Activated naive CD4-positive, alpha-beta T cell treated with anti-CD3 and anti-CD28 coated beads for 36 hours (primary cell): ENCODE measurements at places on chromosomes 3 and 15.

- no peak for DNase-seq
These were observed 24.1 kb upstream of the CPNE9 start for GRCh38 chr3:9679476-9680080.

GRCh38 chr15:67024314-67024997 lies 40.9 kb upstream of the SMAD3 start:
- peak; percentile 64 for DNase-seq

- DNase-seq: no peak
These were observed 220.0 kb downstream of the FAM43A start for GRCh38 chr3:194905696-194906095.

GRCh38 chr3:184262764-184263179 lies 1.4 kb upstream of the CAMK2N2 start:
- no peak for DNase-seq
